ENCODE measurements at places on chromosomes 2 and 18. TPM values are rescaled to one million over a fixed set of nuclear protein-coding genes. Genes with fewer than 3 reads are reported as not detected.

Gene ABCG5
- total RNA-seq = not detected

Gene GAD1
- 0.23 TPM for total RNA-seq

Gene REEP1
- not detected for total RNA-seq

Gene RAX
- not detected for total RNA-seq

Gene GKN2
- not detected for total RNA-seq

Gene PTPRN
- total RNA-seq = 9.0 TPM

All from smooth muscle cell of the coronary artery (primary cell).